ENCODE measurements at places on chromosomes 7 and 10.
A peak's percentile ranks its signal among the peaks of the same experiment; 100 is the strongest.

GRCh38 chr7:44050121-44050914 is 5.8 kb downstream of the DBNL start:
- peak; percentile 28 for DNase-seq

DNA sequence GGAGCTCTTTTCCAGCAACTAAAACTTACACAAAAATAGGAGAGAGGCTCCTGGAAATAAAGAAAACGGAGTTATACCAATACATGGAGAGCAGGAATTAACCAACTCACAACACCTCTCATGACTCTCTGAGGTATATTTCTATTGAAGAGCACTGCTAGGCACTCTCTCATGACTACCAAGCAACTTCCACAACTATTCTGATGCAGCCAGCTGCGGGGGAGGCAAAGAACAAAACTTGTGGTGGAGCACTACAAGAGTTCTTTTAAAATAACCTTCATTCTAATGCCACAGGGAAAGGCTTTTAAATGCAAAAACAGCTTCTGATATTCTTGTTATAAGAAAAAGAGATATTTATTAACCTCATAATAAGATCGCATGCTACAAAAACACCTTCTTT is 140.7 kb downstream of the SLC25A13 start:
- DNase-seq: no peak

DNA sequence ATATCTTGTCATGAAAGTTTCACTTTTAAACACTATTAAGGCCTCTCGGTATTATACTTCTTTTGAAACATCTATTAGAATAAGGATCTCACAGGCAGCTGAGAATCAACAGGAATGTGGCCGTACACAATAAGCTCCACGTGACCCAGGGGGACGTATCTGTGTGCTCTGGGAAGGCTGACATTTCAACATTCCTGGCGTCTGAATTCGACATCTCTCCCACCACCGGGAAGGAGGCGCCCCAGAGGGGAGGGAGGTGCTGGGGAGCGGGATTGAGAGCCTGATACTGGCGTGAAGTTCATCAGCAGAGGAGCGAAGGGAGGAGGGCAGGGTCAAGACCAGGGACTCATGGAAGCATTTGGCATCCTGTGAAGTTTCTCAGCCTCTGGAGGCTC is 401.3 kb downstream of the DNAJB6 start:
- no peak for DNase-seq

GRCh38 chr10:12975906-12976305 is 25.6 kb downstream of the CCDC3 start:
- DNase-seq: no peak

DNA sequence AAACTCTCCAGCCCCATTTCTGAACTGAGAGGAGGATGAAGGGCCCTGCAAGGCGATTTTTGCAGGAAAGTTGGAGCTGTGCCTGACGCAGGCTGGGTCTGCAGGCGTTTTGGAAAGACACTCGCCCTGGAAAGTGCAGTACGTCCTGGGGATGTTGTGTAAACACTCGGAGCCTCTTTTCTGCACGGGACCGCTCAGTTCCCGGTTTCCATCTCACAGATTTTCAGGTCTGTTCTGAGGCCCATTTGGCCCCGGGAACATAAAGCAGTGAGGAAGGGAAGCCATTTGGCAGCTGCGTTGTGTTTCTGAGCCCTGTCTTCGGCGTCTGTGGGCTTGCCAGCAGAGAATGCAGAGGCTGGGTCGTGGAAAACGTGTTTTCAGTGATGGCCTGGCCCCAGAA is 655.0 kb upstream of the MGMT start:
- no peak for DNase-seq

- DNase-seq: no peak
Measured at GRCh38 chr7:92717623-92717992, 118.8 kb downstream of the CDK6 start.

GRCh38 chr7:2710286-2710655 is 22.3 kb downstream of the AMZ1 start:
- DNase-seq: peak; percentile 57

DNA sequence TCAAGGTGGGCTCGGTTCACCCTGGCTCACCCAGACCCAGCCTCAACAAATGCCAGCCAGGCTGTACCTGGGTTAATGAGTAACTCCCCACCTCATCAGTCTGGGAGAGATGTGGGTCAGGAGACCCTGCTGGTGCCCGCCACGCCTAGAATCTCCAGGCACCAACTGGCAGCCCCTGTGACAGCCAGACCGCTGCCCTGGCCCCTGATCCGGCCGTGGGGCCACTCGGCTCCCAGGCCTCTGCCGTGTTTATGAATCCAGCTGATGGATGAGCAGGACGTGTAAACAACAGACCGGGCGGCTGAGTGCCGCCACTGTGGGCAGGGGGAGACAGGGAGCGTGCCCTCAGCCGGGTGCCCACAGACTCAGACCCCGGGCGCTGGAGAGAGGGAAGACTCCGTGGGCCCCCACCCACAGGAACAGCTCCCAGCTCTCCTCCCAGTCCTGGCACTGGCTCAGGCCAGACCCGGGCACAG is 34.0 kb upstream of the PDGFA start:
- no peak for DNase-seq

DNA sequence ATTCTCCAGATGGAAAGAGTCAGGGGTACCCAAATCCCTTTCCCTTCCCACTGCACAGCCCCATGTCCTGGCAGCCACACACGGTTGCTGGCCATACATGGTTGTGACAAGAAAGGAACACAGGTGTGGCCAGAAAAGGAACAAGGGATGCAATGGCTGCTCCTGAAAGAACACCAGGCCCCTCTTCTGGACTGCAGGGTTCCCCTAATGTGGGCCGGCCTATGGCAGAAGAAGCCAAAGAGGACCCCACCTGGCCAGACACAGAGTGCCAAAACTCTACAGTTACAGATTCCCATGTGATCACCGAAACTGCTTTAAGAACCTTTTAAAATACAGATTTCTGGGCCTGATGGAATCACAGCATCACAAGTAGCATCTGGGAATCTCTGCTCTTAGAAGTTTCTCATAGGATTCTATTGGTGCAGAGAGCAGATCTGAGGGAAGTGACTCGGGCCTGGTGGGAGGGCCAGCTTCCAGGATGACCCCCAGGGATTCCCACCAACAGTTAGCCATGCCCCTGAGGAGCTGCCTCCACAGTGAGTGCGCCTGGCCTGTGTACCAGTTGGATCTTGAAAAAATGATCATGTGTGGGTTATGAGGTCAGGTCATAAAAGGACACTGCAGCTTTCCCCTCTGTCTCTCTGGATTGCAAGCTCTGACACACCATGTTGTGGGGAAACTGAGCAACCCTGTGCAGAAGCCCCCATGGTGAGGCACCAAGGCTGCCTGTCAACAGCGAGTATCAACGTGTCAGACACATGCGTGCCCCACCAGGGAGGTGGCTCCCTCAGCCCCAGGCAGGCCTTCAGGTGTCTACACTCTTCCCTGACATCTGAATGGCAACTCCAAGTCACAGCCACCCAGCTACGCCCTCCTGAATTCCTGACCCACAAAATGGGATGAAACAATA is 89.6 kb upstream of the LANCL2 start:
- no peak for DNase-seq

DNA sequence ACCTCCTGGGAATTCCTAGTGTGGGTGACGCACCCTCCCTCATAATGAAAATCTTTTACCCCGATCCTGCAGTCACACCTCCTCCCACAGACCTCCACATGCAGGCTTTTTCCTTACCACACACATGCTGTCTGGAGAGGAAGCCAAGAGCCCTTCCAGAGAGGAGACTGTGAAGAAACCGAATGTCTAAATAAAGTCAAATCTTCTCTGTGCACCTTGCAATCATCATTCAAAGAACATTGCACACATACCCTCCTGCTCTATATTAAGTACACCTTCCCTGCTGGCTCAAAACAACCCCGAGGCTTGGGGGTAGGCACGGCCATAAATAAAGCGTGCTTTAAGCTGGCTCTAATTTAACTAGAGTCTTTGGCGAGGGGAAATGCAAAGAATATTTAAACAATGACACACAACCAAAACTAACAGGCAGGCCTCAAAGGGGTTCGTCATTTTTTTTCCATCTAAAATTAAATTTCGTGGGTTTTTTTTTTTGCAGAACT is 34.9 kb downstream of the CALML3 start:
- DNase-seq: no peak

DNA sequence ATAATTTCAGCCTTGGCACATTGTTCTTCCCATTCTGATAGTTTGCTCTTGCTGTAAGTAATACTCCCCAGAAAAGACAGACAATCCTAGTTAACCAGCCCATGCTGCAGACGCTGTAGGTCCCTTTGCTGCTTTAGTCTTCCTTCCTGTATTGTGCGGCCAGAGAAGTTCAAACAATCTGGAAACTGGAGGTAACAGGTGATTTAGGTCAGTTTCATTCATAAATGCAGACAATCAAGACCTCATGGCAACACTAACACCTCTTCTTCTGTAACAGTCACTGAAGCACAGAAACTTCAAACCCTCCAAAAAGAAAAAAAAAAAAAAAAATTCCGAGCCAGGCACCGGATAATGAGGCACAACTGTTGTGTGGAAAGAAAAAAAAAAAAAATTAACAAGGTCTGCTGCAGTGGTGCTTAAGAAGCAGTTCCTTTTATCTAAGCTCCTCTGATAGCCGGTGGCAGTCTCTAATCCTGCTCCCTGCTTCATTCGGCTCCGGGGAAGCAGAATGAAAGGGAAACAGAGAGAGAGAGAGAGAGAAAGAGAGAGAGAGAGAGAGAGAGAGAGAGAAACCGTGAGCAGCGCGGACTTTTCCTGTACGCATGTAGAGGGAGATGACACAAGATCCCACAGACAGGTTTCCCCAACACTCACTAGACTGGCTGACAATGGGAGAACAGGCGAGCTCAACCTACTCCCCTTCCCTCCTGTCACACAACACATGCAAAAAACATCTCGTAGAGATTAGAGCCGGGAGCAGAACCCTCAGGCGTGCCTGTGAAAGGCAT is at the start of gene SEMA3A:
SEMA3A (minus strand) TSS at position 306 of the 788 bp plus-strand sequence; CDS start at position 103, 203 bp downstream.
- DNase-seq: peak; percentile 32
